Jurkat, Clone E6-1 (cell line): ENCODE measurements at places on chromosomes 11 and 22.

GRCh38 chr22:46072110-46072881, 78.0 kb upstream of the PPARA start:
- no peak for DNase-seq

- DNase-seq, result no peak
Observed at GRCh38 chr11:123180574-123180973, 14.5 kb downstream of the CLMP start.

DNA sequence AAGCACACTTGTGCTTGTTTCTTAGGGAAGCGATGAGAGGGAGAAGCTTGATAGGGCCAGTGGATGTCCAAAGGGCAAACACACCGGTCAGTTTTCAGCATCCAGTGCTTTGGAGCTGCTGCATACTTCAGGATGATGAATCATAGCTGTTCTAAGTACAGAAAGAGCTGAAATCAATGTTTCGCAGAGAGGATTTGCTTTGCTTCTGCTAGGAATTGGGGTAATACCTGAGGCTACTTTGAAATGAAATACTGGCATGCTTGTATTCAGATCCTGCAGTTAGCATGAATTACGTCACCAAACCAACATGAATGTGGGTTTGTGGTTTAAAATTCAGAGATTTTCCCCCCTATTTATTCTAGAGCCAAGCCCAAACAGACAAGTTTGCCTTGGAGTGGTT, 41.7 kb upstream of the SC5D start:
- DNase-seq, result peak; percentile 32

DNA sequence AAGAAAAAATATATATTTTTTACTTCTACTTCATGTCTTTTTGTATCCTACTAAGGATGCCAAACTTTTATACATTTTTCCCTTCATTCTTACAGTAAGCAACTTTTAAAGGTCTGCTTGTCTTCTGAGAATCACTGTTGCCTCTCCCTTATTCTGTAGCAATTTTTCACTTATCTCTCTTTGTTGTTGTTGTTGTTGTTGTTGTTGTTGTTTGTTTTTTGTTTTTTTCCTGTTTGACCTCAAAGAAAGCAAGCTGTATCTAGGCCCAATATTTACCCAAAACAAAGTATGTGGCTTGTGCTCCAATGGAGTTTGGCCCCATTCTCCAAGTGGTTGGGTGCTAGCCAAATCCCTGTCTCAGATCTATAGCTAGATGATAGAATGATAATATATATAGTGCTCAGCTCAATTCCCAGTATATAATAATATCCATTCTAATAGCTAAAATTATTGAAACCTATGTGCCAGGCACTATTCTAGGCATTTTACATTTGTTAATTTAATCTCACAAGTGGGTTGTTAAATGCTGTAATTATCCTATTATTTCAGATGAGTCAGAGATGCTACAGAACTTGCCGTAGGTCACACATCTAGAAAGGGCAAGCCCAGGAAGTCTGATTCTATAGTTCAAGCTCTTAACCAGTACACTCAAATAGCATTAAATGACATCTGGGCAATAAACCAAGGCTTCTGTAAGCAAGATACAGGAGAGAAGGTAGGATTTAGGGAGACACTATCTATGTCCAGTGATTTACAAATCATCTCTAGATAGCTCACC, 205.1 kb upstream of the PITPNB start:
- no peak for DNase-seq

DNA sequence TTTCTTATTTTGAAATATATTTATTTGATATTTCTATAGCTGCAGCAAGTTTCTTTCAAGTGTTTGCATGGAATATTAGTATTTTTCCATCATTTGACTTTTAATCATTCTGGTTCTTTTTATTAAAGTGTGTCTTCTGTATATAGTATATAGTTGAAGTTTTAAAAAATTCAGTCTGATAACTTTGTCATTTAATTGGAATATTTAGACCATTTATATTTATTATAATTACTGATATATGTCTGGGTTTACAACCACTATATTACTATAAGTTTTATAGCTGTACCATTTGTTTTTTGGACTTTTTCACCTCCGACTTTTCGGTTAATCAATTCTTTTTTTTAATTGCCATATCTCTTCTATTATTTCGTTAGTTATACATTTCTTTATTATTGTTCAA, 22.7 kb upstream of the ANO1 start:
- no peak for DNase-seq
